CD4-positive, alpha-beta T cell treated with Interleukin-12 subunit alpha and Interleukin-12 subunit beta, for 1 hour (primary cell): ENCODE measurements at places on chromosomes 11 and 22.

GRCh38 chr11:134741453-134742223, 329.6 kb upstream of the B3GAT1 start:
- DNase-seq, result no peak

DNA sequence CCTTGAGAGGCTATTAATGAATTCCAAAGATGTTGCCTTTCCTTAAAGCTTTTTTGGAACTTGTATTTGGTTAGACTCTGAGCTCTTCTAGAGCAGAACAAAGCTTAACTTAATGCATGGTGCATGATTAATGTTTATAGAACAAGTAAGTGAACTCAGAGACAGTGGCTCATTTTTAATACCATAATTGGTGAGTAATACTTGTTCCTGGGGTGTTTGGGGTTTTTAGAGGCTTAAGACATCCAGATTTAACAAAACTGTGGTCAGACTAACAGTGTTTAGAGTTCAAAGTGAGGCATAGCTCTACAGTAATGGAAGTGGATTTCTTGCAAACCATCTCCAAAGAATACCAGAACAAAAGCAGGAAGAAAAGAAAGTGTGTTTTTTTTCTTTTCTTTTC, 73.7 kb upstream of the CTSC start:
- DNase-seq, result no peak

- no peak for DNase-seq
These were observed 146.5 kb downstream of the ELP4 start for GRCh38 chr11:31656051-31656450.

GRCh38 chr11:125871391-125872137, 15.9 kb upstream of the HYLS1 start:
- DNase-seq, result peak; percentile 27

DNA sequence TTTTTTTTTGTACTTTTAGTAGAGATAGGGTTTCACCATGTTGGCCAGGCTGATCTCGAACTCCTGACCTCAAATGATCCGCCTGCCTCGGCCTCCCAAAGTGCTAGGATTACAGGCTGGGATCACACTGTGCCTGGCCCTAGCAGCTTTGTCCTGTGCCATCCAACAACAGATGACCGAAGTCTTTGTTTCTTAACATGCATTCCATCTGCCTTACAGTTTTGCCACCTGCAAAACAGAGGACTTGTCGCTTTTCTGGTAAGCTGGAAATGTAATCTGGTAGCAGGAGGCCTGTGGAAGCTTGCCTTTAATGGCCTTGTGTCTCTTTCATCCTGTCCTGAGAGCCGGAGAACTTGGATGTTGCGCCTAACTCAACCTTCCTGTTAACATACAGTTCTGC, 58.7 kb upstream of the PPP6R3 start:
- DNase-seq, result no peak

DNA sequence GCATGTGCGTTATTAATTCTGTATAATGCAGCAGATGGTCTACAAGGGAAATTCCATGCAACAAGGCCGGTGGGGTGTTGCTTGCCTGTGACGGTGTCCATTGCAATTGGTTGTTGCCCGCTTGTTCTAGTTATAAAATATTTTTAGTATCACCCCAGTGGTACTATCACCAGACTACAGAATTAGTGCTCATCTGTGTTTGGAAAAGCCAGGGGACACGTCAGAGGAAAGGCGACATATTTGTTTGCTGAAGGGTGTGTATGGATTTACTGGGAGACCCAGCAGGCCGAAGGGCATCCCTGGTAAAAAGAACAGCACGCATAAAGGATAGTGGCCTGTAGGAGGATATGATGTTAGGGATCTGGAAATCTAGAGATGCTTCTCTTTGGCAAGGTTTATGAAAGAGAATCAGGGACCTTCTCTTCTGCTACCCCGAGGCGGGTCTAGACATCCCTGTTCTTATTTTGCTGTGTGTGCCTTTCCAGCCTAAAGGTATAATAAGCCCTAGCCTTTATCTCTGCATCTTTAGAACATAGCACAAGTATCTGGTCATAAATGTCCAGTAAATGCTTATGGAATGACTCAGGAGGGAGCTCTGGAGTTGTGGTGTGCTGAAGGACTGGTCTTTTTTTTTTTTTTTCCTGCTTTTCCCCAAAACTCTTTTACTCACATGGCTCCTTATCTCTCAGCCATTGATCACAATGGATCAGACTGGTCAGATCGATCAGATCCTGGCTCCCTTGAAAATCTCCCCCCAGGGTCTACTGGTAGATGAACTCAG, 90.9 kb downstream of the LDLRAD3 start:
- DNase-seq, result no peak

- no peak for DNase-seq
These were observed 16.3 kb upstream of the TMEM41B start for GRCh38 chr11:9330387-9331384.

DNA sequence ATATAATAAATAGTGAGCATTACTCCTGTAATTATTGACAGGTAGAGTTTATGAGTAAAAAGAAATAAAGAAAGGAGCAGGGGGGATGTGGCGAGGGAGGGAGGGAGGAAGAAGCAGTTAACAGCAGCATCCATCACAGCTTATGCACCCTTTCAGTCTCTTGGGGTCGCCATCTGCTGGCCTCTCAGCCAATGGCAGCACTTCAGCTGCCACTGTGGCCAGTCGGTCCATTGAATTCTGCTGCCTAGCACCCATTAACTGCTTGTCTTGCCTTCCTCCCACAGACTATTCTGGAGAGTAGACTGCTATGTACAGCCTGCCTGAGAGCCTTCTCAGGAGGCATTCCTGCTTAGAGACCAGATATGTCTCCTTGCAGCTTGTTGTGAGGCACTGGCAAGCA, 388.3 kb downstream of the TENM4 start:
- no peak for DNase-seq

GRCh38 chr11:117457031-117457785, 129.6 kb downstream of the CEP164 start:
- no peak for DNase-seq

- no peak for DNase-seq
These were observed 9.4 kb downstream of the NCF4 start for GRCh38 chr22:36870250-36870649.

DNA sequence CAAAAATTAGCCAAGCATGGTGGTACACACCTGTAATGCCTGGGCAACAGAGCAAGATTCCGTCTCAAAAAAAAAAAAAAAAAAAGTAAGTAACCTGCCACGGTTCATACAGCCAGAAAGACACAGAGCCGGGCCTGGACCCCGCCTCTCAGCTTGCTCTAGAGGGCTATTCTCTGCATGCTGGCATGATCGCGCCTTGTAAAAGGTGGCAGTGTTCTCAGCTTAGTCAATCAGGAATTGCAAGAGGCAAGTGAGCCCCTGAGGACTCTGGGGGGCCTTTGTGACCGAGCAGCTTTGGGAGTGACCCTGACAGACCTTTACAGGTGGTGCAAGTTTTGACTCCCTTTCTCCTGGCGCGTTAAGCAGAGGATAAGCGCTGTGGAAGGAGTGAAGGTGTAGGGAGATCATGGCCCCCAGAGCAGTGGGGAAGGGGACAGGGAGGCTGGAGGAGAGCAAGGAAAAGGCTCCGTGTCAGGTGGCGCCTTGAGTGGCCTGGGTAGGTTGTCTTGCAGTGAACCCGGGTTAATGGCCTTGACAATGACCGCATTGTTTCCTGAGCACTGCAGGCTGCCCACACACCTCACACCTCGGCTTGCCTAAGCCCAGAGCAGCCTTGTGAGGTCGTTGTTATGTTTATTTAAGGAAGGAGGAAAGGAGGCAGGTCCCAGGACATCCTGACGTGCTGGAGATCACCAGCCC, 48.9 kb downstream of the CDPF1 start:
- DNase-seq, result no peak

- DNase-seq, result no peak
These were observed at the start of gene OR10G7 for GRCh38 chr11:124041254-124041653. TSS of gene OR10G7 (minus strand) at chr11:124041325. CDS start at chr11:124039001, 2,324 bp downstream.

- DNase-seq, result no peak
These were observed 85.3 kb downstream of the GAB2 start for GRCh38 chr11:78332174-78332866.

DNA sequence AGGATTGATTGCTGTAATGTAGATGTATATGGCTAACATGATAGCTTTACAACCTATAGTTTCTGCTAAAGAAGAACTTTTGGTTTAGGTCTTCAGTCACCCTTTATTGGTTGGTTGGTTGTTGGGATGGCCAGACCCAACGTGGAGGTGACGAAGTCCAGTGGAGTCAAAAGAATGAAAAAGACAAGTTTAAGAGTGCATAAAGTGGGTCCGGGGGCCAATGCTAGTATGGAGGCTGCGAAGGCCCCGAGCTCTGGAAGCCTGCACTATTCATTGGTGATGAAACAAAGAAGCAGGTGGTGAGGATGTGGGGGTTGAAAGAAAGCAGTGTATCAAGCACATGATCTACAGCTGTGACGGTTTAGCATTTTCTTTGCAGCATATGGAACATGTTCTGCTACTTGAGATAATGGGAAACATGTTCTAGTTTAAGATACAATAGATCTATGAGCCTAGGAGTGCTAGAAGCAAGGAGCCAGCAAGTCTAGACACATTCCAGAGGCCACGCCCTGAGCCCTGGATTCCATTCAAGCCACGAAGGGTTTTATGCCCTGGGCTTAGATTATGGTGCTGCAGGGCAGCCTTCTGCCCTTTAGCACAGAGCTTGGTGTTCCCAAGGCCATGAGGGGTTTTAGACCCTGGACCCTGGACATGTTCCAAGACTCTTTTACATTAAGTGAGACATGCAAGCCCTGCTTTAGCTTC, 6.3 kb downstream of the TCP11L1 start:
- DNase-seq, result no peak

DNA sequence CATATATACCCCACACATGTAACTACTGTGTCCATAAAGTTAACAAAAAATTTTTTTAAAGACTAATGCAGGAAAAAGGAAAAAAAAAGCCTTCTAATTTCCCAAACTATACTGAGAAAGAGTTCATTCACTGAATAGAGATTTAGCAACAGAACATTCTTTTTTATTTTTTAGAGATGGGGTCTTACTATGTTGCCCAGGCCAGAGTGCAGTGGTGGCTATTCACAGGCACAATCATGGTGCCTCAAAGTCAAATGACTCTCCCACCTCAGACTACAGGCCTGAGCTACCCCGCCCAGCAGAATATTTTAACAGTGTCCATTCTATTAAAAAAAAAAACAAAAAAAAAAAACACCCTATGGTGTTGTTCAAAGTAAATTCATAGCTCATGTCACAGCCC, 25.7 kb downstream of the DGCR2 start:
- DNase-seq, result no peak

- peak; percentile 31 for DNase-seq
These were observed 6.3 kb downstream of the CEND1 start for GRCh38 chr11:783581-784015.

GRCh38 chr11:76683161-76684095, 12.9 kb upstream of the LRRC32 start:
- DNase-seq, result no peak

DNA sequence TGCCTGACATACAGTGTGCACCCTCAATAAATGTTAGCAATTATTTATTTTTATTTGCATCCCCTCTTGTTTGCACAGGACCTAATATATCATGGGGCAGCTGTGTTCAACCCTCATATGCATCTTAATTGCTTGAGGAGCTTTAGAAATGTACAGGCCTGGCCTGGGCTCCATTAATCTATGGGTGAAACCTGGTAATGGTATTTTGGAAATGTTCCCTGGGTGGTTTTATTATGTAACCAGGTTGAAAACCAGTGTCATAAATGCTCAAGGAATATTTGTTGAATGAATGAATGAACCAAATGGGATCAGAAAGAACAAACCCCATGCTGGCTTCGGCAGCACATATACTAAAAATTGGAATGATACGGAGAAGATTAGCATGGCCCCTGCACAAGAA, 84.0 kb upstream of the PICALM start:
- no peak for DNase-seq

DNA sequence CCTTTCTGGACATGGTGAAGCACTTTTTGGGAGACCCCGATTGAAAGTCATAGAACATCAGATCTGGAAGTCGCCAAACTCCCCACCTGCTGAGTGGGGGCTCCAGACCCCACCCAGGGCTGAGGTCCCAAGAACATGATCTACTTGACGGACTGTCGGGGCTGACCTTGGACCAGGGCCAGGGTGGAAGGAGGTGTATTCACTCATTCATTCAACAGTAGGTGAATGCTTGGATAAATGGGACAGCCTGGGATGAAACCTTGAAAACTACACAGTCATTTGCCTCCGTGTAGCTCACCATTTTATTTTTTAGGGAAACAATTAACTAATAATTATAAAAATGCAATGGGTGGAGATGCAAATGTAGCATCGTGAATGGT, 629.0 kb downstream of the BRD1 start:
- DNase-seq, result no peak

DNA sequence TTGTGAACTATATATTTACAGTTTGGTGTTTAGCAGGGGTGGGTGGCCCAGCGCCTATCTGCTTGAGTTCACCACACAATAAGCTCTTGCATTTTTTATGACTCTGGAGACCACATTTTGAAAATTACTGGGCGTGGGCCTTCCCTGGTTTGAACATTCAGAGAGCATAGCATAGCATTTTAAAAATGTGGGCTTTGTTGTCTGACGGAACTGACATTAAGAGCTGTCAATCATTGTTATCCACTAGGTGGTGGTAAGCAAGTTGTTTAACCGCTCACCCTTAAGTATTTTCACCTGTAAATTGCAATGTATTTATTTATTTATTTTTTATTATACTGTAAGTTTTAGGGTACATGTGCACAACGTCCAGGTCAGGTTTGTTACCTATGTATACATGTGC, 1.0 kb downstream of the NLRP14 start:
- DNase-seq, result no peak

GRCh38 chr22:48070083-48070482, 1307.6 kb downstream of the TBC1D22A start:
- DNase-seq, result no peak

DNA sequence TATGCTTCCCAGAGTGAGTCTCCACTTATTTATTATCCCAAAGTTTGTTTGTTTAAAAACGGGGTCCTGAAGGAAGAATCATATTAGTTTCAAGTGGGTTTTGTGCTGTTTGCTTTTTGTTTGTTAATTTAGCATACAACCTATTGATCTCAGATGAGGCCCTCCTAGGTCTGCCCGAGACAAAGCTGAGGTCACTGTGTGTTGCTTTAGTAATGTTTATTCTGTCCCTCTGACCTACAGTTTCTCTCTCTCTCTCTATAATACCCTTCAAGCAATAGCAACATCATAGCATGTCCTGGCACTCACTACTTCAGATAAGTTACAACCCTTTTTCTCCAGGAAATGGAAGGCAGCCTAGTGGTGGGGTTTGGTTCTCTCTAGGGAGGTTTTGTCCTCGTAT, 63.4 kb downstream of the AMOTL1 start:
- no peak for DNase-seq
